ENCODE measurements at places on chromosomes 2 and 18.

DNA sequence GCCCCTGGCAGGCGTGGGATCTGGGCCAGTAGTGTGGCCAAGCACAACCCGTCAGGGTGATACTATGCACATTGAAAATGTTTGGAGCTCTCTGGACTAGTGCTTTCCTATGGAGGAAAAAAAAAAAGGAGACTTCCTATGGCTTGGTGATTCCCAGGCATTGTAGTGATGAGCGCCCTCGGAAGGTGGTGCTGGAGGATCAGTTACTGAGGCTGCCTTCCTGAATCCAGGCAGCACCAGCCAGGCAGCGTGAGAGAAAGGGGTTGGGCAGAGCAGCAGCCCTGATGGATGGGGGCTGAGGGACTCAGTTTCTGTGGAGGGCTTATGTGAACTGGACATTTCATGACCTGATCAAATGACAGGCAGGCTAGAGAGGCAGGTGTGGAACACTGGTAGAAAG is 70.9 kb downstream of the CHRNA1 start:
- no peak for DNase-seq

DNA sequence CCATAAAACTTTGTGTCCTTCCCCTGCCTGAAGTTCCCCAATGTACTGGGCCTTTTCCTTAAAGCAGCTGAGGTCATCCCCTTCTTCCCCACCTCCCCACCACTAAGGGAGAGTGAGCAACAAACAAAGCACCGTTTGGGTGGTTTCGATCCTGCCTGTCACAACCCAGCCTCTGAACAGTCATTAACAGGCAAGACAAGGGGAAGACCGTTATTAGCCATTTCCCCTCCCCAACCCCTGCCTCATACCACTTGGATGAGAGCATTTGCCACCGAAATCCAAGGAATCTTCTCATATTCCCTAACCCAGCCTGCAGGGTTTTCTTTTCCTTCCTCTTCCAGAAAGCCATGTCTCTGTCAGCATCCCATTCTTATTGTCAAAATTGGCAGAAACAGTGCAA is 65.6 kb downstream of the STRADB start:
- no peak for DNase-seq

DNA sequence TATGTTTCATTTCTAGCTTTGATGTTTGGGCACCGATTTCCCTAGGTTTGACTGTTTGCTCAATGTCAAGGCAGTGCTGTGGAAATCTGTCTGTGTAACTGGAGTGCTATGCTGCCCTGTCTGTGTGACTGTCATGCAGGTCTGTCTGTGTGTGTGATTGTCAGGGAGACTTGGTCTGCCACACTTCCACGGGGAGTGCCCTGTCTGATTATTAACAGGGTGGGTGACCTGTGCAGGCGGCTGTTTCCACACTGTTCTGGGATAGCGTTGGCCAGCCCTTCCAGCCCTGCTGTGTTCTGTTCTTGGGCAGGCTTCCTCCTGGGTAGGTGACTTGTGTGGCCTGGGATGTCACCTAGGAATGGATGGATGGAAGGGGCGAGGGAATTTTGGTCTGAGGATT is 85.3 kb downstream of the FHOD3 start:
- no peak for DNase-seq

GRCh38 chr2:10654069-10654468 is 35.7 kb downstream of the NOL10 start:
- DNase-seq = no peak
